Stimulated activated CD4-positive, alpha-beta T cell treated with anti-CD3 and anti-CD28 coated beads, TNF-alpha, amount 100 ng/mL, for 1 hour (primary cell): ENCODE measurements at places on chromosomes 16 and 17.
A peak's percentile ranks its signal among the peaks of the same experiment; 100 is the strongest.

DNA sequence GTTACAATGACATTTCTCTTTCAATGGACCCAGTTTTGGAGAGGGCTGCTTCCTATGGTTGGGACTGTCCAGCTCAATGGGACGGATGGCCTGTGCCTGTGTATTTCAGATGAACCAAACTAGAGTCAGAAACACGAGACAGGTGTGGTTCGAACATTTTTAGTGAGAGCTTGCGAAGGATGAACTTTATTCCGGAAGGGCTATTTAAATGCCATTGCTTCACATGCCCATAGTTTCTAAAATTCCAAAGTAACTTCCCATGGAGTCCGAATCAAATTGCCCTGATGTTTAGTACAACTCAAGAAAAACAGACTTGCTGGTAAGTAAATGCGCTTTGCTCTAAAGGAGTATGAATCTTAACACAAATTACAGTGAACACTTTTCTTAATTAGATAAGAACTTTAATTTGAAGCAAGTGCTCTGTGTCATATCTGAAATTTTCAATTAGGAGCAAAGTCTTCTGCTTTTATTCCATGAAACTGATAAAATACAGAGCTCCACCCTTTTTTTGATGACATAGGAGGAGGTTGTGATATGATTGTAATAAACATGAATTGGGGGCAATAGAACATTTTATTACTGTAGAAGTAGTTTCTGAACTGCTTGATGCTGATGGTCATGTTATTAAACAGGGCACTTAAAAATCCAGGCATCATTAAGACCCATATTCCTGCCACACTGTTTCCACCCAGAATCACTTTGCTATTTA is 1.3 kb downstream of the KRT20 start:
- DNase-seq: no peak

DNA sequence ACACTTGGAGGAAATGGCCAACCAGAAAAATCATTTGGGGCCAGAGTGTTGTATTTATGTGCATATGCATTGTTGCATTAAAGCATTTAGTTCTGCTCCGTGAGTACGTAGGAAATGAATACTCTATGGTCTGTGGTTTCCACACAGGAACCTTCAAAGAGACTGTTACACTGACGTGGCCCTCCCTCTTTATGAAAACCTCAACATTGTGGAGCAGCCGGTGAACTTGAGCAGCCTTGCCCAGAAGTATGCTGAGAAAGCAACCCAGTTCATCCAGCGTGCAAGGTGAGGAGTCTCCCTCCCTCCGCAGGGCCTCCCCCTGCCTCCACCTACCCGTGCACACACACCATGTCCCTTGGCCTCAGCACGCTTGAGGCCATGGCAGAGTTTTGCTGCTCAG is 65.2 kb downstream of the ARSG start:
- peak; percentile 31 for DNase-seq

- no peak for DNase-seq
These were observed 178.6 kb downstream of the NTN1 start for GRCh38 chr17:9199571-9200551.

- no peak for DNase-seq
These were observed 51.2 kb upstream of the CHMP6 start for GRCh38 chr17:80940171-80941123.

- DNase-seq: no peak
These were observed 24.6 kb upstream of the LRRC75A start for GRCh38 chr17:16516594-16517051.

DNA sequence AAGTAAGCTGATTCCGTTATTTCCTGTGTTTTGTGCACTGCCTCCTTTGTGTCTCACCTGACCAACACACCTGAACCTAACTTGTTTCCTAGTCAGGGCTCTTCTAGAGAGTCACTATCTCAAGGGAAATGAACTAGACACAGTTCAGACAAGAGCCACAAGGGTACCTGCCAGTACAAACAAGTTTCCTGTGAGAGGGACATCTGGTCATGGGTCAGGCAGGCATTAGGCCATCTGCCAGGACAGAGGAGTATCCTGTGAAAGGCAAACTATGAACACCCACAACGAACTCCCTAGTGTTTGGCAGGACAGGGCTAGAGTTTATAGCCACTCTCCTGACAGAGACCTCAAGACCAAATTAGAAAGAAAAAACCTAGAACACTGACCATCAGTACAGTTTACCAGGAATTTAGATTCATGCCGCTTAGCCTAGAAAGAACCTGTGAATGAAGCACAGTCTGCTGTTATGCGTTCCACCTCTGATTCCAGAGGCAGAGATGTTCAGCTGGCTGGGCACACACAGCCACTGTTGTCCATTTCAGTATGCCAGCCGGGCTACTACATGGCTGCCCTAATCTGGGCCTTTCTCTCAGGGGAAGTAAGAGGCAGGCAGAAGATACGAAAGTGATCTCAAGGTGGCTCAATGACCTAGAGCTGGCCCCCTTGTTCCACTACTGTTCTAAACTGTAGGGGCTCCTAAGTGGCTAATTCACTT is 20.7 kb upstream of the GLG1 start:
- DNase-seq: no peak

DNA sequence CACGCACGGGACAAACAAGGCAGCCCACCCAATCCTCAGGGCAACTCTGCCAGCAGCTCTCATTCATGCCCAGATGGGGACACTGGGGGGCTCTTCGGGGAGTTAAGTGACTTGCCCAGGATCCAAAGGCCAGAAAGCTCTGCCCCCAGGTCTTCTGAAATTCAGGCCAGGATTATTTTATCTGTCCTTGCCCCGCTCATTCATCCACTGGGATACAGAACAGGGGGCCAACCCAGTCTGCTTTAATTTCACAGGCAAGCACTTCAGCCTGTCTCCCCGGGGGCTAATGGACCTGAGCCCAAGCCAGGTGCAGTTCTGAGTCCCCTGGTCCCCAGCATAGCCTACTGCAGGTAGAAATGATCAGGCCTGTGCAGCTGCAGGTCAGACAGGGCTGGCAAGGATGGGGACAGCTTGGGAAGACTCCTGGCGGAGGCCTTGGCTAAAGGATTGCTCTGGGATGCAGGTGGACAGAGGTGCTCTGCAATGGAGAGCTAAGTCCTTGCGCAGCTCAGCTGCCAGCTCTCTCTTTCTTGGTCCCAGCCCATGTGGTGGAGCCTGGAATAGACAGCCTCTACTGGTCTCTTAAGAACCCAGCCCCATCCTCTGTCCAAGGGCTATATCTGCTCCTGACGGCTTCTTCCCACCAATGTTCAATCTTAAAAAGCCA is 766 bp upstream of the B3GNT9 start:
- no peak for DNase-seq

- DNase-seq: no peak
These were observed 286.7 kb upstream of the CDH5 start for GRCh38 chr16:66079671-66080334.

GRCh38 chr17:71505200-71505599 is 615.6 kb upstream of the SOX9 start:
- no peak for DNase-seq

GRCh38 chr17:2064520-2064971 is 9.6 kb downstream of the HIC1 start:
- no peak for DNase-seq

- DNase-seq: no peak
These were observed 126.6 kb downstream of the ANKRD11 start for GRCh38 chr16:89363621-89364393.

GRCh38 chr17:44217738-44218343 is 1.6 kb downstream of the UBTF start:
- no peak for DNase-seq

GRCh38 chr16:12090151-12090530 is 113.6 kb downstream of the SNX29 start:
- DNase-seq: no peak

DNA sequence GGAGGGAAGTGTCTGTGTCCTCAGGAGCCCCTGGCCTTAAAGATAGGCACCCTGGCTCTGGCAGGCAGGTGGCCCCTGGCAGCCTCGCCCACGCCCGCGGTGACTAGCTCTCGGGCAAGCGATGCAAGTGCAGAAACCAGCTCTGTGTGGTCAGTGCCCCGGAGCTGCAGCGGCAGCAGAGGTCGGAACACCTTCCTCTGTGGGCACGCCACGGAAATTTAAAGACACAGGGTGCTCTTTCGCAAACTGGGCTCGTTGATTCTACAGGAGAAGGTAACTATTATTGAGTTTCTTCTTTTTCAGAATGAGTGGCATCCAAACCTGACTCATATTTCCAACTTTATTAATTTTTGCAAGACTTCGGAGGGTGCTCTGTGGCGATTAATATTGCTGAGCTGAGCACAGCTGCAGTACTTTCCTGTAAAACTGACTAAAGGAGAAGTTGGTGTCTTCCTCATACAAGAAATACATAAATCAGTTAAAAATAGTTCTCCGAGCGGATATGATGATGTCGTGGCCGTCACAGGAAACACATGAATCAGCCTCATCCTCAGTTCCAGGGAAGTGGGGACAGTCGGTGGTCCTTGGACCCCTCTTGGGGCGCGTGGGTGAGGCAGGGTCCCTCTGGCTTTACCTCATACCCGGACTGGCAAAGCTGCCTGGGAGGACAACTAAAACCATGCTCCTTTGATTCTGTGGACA is 120.2 kb downstream of the METRNL start:
- DNase-seq: no peak

GRCh38 chr17:82016875-82017459 is 5.7 kb downstream of the CENPX start:
- DNase-seq: no peak

DNA sequence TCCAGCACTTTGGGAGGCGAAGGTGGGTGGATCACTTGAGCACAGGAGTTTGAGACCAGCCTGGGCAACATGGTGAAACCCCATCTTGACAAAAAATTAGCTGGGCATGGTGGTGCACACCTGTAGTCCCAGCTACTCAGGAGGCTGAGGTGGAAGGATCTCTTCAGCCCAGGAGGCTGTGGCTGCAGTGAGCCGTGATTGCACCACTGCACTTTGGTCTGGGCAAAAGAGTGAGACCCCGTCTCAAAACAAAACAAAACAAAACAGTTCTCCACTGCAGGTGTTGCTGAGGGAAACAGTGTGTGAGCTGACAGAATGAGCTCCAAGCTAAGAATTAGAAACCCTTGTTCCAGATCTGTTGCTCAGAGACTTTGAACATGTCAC is 35.2 kb upstream of the TBX2 start:
- no peak for DNase-seq

- no peak for DNase-seq
These were observed 4.7 kb upstream of the CDT1 start for GRCh38 chr16:88798772-88799455.

- peak; percentile 29 for DNase-seq
These were observed 1.5 kb upstream of the SPAG7 start for GRCh38 chr17:4969047-4969550.

- no peak for DNase-seq
These were observed 31.5 kb upstream of the C16orf95 start for GRCh38 chr16:87348616-87349157.

DNA sequence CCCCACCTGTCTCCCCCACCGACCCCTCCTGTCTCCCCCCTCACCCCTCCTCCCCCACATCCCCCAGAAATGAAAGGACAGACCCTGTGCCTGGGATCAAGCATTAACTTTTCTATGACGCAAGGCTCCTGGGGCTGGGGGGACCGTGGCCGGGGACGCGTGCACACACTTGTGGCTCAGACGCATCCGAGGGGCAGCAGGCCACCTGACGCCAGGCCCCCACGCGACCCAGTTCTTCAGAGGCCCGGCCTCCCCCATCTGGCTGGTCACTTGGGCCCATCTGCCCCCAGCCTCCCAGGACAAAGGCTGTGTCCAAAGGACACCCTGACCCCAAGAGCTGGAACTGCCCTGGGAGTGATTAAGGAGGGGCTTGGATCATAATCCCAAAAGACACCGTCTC is 14.0 kb upstream of the PVALEF start:
- no peak for DNase-seq

DNA sequence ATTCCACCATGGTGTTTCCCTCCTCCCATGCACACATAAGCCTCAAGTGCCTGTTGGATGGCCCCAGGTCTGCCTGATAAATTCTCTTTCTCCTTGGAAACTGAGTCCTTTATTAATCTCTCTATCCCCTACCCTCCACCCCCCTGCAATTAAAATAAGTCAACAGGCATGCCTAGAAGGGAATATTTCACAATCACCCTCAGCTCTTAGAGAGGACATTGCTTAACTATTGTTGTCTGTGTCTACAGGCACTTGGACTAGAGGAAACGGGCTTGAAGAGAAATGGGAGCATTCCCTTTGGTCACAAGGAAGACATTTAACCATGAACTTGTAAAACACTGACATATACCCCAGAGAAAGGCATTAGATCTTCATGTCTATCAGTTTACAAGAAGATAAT is 39.5 kb downstream of the RCVRN start:
- DNase-seq: no peak

DNA sequence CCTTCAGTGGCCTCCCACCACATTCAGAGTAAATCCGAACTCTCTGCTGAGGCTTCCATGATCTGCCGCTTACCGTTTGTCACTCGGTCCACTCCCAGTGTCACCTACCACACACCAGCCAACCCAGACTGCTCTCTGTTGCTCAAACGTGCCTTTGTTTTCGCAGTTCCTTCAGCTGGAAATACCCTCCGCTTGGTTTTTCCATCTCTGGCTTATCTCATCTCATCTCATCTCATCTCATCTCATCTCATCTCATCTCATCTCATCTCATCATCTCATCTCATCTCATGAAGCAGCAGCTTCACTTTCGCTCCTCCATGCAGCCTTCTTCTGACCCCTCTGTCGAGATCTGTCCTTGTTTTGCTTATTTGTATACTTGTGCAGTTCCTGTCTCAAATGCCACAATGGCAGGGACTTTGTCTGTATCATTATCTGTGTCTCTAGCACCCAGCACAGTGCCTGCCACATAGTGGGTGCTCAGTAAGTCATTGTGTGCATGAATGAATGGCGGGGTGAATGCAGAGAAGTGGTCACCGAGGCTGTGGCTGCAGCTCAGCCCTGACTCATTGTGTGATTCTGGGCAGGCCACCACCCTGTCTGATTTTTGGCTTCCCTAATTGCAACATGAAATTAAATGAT is 3.8 kb upstream of the SNX20 start:
- no peak for DNase-seq

- DNase-seq: no peak
These were observed 3.9 kb downstream of the SSTR2 start for GRCh38 chr17:73168667-73169066.

DNA sequence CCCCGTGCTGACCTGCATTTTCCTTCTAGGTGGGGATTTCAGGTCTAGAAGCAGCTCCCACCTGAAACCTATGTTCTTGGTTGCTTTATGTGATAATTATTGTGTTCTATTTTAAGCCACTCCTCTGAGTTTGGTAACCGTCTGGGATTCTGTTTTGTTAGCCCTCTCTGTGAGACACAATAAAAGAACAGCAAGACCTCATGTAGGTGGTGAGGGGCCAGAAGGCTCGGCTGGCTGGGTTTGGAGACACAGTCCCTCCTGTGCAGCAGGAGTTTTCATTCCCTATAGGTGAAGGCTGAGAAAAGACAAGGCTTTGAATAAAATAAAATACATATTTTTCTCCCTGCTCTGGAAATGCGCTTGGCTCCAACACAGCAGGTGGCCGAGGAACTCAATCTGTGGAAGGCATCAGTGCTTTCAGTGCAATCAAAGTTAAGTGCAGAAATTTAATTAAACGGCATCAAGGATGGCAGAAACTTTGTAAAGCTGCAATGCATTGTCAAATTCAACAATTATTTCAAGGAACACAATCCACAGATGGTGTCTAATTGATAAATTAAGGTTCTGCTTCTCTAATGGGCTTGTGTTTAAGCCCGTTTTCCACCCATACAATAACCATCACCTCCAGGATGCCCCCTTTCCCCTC is 107.8 kb downstream of the MSI2 start:
- DNase-seq: no peak

- DNase-seq: no peak
These were observed 333.0 kb downstream of the SEC14L1 start for GRCh38 chr17:77473615-77474226.

- no peak for DNase-seq
These were observed 76.4 kb upstream of the C17orf78 start for GRCh38 chr17:37299257-37299980.
